Foreskin fibroblast (primary cell): ENCODE measurements at places on chromosomes 6 and 20.
A peak's percentile ranks its signal among the peaks of the same experiment; 100 is the strongest.

- DNase-seq = no peak
Measured at GRCh38 chr6:117165911-117166499, 99.4 kb upstream of the VGLL2 start.

GRCh38 chr6:75183099-75183541, 22.7 kb downstream of the COL12A1 start:
- peak; percentile 91 for DNase-seq

DNA sequence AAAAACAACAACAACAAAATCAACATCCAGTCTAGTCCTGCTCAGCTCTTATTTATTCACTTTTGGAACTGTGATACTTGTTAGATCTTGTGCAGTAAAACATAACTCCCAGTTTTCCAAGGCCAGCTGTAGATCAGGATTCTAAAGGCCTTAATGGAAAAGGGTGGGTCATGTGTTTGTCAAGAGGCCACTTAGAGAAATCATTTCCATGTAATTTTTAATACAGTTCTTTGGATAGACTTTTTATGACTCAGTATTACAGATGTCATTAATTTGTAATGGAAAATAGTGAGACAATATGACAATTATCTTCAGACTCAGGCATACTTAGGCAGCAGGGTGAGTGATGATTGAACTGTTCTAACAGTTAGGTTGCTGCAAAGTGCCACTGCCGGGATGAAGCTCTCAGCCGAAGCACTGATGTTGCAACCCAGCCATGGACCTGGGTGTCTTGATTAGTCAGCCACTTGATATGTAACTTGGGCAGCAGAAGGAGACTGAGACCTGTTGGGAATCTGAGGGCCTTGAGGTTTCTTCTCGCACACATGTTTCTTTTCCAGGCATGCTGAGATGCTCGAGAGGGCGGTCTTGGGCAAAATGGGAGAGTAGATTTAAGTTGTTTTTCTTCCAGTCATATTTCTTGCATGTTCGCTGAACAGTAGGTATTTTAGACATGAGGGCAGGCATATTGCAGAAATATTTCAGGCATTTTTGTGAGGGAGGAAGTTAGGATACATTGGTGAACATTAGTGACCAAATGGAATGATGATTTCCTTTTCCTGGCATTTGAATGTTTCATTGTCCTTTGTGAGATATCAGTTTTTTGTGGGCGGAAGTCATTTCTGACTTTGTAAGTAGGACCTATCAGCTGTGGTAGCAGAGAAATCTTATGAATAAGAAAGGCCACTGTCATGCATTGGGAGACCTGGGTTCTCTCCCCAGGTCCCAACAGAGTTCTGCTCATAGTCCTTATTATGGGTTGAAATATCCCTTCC, 52.3 kb downstream of the SLX4IP start:
- DNase-seq = peak; percentile 71

- DNase-seq = no peak
Measured at GRCh38 chr20:18650224-18650623, 62.4 kb downstream of the DTD1 start.

DNA sequence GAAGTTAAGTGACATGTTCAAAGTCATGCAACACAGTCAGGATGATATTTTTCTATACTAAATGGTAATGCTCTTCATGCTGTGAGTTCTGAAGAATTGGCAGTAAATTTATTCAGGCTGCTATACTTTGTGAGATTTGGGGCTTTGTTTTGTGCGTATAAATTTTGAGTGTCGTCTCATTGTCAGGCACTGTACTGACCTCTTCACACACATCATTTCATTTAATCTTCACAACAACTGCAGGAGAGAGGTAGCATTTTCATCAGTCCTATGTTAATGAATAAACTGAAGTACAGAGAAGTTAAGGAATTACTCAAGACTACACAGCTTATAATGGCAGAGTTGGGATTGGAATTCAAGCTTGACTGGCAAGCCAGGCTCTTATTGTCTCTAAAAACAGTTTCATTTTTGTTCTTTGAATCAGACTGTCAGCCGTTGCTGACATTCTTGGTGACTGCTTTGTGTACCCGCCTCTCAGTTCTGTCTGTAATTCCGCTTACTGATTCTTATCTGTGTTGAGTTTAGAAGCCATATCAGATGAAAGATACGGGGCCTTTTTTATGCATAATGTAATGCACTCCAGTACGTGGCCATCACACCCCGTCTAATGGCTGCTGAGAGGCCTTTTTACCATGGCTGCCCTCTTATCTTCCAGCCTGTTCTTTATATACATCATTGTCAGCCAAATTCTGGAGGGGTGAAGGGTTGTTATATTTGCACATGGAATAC, 274.9 kb downstream of the UTRN start:
- peak; percentile 32 for DNase-seq

GRCh38 chr20:50242178-50242514, 51.5 kb downstream of the CEBPB start:
- DNase-seq = no peak

DNA sequence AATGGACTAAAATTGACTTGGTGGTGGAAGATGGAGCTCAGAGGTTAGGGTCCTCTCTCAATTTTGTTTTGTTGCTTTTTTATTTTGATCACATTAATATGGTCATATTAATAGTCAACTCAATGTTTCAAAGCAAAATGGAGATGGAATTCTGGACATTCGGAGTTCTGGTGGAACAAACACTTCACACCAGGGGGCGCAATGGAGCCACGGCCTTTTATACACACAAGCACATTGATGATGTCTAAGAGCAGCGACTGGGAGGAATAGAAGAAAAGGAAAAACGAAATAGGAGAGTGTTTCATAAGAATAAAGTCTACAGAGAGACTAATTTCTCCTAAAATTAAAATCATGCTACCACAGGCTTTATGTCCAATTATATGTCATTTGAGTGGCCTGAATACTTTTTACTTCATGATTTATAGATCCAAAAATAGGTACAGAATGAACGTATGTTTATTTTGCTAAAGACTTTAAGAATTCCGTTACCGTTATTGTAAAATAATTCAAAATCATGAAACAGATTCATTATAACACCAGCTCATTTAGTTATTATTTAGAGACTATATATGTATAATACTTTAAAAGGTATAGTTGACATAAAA, 197.6 kb upstream of the SASH1 start:
- DNase-seq = peak; percentile 69

GRCh38 chr6:117495869-117496268, 13.4 kb downstream of the DCBLD1 start:
- DNase-seq = no peak

DNA sequence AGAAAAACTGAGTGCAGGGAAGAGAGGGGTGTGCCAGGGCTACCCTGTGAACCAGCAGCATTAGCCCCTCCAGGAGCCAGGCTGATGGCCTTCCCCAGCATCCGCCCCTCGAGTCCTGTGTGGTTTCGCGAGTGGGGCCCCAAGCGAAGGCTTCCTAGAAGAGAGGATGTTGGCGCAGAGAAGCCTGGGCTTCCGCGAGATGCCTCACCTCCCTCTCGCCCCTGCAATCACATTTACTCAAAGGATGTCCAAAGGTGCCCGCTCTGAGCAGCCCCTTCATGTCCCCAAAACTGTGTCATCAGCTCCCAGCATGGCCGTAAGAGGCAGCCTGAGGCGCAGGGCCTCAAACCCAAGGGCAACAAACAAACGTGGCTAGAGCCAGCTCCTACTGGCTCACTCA, 111.7 kb downstream of the PREX1 start:
- DNase-seq = no peak

DNA sequence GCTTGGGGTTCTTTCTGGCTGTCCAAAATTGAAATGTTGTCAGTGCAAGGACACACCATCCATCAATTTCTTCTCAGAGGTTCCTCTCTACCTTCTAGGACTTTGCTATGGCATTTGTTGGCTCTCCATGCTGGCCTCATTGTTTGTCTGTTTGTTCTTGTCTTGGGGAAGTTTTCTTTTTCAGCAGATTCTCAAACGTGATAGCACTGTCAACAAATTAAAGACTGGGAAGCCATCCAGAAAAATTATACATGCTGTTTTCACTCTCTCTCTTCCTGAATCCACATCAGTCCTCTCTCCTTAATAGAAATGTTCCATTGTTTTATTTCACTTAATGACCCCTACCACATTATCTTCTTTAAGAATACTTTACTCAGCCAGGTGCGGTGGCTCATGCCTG, 130.4 kb downstream of the PCSK2 start:
- DNase-seq = no peak

DNA sequence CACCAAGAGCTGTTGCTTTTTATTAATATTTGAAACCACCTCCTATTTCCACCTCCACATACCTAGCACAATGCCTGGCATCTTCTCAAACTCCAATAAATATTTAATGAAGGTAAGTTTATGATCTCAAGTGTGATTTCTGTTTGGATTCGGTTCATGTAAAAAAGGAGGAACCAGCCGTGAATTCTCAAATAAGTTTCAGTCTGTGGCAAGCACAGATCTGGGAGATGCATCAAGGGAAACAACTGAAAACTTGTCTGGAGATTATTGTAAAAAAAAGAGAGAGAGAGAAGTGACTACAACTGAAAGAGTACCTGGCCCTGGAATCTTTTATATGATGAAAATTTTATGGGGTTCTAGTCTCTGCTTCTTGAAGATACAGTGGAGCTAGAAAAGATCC, 52.8 kb upstream of the PNRC1 start:
- DNase-seq = no peak

DNA sequence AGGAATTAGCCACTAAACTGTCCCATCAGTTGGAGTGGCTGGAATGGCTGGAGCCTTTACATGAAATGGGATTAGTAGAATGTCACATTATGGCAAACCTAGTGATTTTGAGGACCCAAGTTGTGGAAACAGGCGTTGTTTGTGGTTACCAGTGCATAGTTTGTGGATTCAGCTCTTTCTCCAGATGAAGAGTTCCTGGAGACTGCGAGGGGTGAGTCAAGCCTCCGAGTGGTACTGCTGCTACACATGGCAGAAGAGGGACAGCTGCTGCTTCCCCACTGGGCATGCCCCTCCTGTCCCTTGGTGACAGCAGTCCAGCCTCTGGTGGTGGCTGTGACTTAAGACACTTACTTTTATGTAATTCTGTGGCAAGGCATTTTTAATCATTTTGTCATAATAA, 94.2 kb upstream of the SCP2D1 start:
- peak; percentile 41 for DNase-seq

DNA sequence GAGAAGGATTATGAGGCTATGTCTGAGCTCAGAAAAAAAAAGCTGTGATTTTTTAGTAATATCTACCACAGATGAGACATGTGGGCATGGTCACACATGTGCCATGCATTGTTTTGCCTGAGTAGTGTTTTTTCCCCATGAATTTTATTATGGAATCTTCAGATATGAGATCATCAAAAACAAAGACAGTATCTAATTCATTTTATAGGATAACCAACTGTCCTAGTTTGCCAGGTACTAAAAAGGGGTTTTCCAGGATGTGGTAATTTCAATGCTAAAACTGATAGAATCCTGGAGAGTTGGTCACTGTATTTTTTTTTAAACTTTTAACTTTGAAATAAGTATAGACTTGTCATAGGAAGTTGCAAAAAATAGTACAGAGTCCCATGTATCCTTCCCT, 127.4 kb upstream of the MAP3K7 start:
- no peak for DNase-seq

DNA sequence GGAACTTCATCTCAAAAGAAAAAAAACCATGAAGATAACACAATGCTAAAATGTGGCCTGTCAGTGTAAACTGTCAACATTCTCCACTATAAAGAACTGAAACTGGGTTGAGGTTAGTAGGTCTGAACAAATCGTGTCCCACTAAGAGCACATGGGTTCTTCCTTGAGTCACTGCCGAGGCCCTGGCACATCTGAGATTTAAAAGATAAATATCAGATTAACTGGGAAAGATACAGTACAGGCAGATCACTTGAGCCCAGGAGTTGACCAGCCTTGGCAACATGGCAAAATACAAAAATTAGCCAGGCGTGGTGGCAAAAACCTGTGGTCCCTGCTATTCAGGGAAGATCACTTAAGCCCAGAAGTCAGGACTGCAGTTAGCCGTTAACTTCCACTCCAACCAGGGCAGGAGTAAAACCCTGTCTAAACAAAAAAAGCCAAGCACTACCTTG, 5.6 kb downstream of the EEF1A1 start:
- peak; percentile 68 for DNase-seq

DNA sequence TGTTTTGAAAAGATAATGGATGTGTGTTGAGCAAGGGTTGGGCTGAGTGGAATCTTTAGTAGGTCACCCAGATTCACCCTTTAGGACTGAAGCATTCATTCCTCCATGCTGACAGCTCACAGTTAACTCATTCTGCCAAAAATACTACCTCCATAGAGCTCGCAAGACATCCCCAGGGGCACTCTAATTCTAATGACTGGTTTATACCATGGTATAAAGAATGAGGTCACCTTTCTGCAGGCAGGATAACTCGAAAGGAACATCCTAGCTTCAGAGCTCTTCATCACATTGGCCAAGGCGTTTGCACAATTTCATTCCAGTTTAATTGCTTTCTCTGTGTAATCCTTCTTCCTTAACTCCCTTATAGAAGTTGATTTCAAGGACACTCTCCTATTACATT, 1257.2 kb upstream of the EYS start:
- DNase-seq = peak; percentile 10

DNA sequence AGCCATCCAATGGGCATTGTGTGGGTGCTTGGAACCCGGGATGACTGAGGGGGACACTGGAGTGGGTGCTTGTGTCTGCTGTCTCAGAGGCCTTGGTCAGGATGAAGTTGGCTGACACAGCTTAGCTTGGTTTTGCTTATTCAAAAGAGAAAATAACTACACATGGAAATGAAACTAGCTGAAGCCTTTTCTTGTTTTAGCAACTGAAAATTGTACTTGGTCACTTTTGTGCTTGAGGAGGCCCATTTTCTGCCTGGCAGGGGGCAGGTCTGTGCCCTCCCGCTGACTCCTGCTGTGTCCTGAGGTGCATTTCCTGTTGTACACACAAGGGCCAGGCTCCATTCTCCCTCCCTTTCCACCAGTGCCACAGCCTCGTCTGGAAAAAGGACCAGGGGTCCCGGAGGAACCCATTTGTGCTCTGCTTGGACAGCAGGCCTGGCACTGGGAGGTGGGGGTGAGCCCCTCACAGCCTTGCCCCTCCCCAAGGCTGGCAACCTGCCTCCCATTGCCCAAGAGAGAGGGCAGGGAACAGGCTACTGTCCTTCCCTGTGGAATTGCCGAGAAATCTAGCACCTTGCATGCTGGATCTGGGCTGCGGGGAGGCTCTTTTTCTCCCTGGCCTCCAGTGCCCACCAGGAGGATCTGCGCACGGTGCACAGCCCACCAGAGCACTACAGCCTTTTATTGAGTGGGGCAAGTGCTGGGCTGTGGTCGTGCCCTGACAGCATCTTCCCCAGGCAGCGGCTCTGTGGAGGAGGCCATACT, 49.4 kb downstream of the PYGB start:
- no peak for DNase-seq

DNA sequence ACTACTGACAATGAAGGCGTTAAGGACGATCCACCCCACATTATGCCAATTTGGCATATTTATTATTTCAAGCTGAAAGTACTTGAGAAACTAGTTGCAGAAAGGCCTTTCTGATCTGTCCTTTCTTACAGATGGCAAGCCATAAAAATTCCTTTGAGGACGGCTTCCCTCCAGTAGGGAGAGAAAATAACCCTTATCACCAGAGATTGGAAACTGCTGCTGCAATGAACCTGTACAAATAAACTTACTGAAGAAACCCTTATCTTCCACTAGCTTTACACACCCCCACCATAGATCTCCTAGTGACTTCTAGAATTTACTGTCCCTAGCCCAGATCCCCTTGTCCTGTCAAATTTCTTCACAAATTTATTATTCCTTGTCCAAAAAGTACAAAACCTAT, 105.2 kb downstream of the MAP7 start:
- no peak for DNase-seq

GRCh38 chr6:4914420-4915159, 89.2 kb downstream of the RPP40 start:
- DNase-seq = peak; percentile 26
